Subcutaneous adipose tissue (tissue), 4 donors: ENCODE measurements at places on chromosomes 3 and 15. TPM values are rescaled to one million over a fixed set of nuclear protein-coding genes. Genes with fewer than 3 reads are reported as not detected.

The FSD2 gene
- total RNA-seq: not detected

The RARRES1 gene
- total RNA-seq: 8.7 TPM

The IL5RA gene
- total RNA-seq: 0.19 TPM

The ZPLD1 gene
- not detected for total RNA-seq

The WDR82 gene
- total RNA-seq: 50.9 TPM

The ANKRD34C gene
- not detected for total RNA-seq

The RBP2 gene
- total RNA-seq: not detected

The PROK2 gene
- total RNA-seq: not detected

The CRYGS gene
- 6.7 TPM for total RNA-seq

The NTRK3 gene
- 0.51 TPM for total RNA-seq

The UBE3A gene
- 61.0 TPM for total RNA-seq

The OSTN gene
- not detected for total RNA-seq

The ELL3 gene
- total RNA-seq: 4.4 TPM

The NSMCE3 gene
- 7.0 TPM for total RNA-seq

The CLEC3B gene
- 407 TPM for total RNA-seq

The LINGO1 gene
- 0.51 TPM for total RNA-seq

The FAM131A gene
- 17.1 TPM for total RNA-seq

The NGLY1 gene
- 31.6 TPM for total RNA-seq

The GOLGA8T gene
- not detected for total RNA-seq

The NR2F2 gene
- 20.5 TPM for total RNA-seq

The NCKIPSD gene
- total RNA-seq: 20.5 TPM

The TUSC7 gene
- not detected for total RNA-seq

The MINDY2 gene
- 20.2 TPM for total RNA-seq

The GHRL gene
- not detected for total RNA-seq

The DPPA2 gene
- total RNA-seq: not detected

The LIPC gene
- not detected for total RNA-seq

The PSTPIP1 gene
- 6.7 TPM for total RNA-seq

The CACNA1D gene
- 0.88 TPM for total RNA-seq

The FOXL2 gene
- total RNA-seq: not detected

The ZNF592 gene
- 35.2 TPM for total RNA-seq

The FLNB gene
- 62.2 TPM for total RNA-seq

The CLRN1 gene
- not detected for total RNA-seq

The TGM5 gene
- 4.7 TPM for total RNA-seq

The SLC7A14 gene
- total RNA-seq: not detected

The SLC12A1 gene
- not detected for total RNA-seq

The FEZF2 gene
- total RNA-seq: not detected

The DNAH1 gene
- total RNA-seq: 30.3 TPM

The WNT7A gene
- not detected for total RNA-seq

The TNK2 gene
- 13.1 TPM for total RNA-seq

The CADPS gene
- total RNA-seq: not detected

The SLC2A2 gene
- not detected for total RNA-seq

The ARL6IP5 gene
- total RNA-seq: 162 TPM

The DISP2 gene
- total RNA-seq: under 0.01 TPM
